A172 (cell line): ENCODE measurements at places on chromosomes 1 and 21. TPM values are rescaled to one million over a fixed set of nuclear protein-coding genes. Genes with fewer than 3 reads are reported as not detected.

The OR2L2 gene
- not detected in 2 replicates for total RNA-seq

DNA sequence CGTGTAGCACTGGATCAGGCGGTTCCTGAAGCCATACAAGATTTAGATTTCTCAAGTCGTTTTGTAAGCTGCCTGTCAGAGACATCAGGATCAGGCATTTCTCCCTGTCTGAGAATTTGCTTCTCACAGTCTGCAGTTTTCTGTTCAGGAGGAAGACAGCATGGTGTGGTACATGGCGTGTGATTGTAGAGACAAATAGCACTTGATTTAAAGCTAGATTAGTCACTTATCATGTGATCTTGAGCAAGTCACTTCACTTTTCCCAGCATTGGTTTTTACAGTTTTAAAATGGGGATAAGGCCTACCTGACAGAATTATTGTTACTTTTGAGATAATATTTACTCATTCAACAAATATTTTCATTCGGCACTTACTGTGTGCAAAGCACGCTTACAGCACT is 63.3 kb downstream of the AK4 start:
- no peak for DNase-seq

DNA sequence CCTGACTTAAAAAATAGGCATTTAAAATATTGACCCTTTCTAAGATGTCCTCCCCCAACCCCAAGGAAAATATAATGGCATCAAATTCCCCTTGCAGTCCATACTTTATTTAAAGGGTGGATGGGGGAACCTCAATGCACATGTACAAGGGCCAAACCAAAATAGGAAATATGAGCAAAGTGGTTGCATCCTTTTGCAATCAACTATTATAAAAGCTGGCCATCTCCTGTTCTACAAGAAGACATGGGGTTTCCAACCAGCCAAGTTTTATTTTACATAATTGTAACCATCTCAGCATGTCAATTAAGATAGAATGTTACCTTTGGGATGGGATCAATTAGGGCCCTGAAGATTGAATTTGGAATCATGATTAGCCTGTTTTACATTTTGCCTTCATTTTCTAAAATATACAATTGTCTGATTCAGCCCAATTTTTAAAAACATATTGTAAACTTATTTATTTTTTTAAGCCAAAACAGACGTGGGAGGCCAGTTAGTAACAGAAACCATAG is 146.7 kb upstream of the NFIA start:
- no peak for DNase-seq

DNA sequence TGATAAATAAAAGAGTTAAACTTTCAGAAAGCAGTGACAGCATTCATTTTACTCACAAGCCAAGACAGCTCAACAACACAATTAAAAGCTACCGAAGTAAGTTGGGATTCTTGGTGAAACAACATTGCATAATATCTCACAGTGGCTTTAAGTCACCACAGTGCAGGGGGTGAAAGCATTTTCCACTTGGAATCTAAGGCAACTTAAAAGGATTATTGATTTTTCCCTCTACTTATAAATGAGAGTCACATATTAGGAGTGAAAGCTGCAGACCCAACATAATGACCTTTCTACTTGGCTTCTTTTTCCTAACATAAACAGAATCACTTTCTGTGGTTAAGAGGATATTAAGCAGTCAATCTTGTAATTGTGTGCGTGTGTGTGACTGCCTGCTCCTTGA is 536.6 kb upstream of the CXADR start:
- DNase-seq, result no peak

The AMPD1 gene
- 0.60 TPM in 1 of 2 replicates, not detected in the other for total RNA-seq

- no peak for DNase-seq
Observed at GRCh38 chr1:229456016-229456415, 22.1 kb upstream of the ACTA1 start.

The SLC44A5 gene
- total RNA-seq, result 3.4 and 3.7 TPM in 2 replicates

The CHD5 gene
- total RNA-seq, result 0.98 TPM in 2 replicates
